ENCODE measurements at places on chromosomes 11 and 22. TPM values are rescaled to one million over a fixed set of nuclear protein-coding genes. Genes with fewer than 3 reads are reported as not detected.

Gene TESMIN
- 13.5 TPM for total RNA-seq

Gene OR56A1
- not detected for total RNA-seq

Gene PLEKHB1
- not detected for total RNA-seq

DNA sequence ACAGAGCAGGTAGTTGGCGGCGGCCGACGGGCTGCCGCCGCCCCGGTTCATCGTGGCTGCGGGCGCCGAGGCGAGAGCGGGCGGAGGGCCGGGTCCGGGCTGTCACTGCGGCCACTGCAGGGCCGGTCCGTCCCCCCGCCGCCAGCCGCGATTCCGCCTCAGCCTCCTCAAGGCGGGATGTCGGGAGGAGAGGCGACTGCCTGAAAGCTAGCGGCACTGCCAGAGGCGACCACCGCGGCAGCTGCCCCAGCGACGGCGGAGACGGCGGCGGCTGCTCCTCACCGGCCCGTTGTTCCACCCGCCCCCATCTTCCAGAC is 234 bp downstream of the SESN3 start:
- peaks cover 37% of the 10 kb centered on the region for H3K27me3 ChIP-seq
- H3K4me3 ChIP-seq: peak overlapping the region; percentile 71
- H3K27ac ChIP-seq: no peak overlapping the region

DNA sequence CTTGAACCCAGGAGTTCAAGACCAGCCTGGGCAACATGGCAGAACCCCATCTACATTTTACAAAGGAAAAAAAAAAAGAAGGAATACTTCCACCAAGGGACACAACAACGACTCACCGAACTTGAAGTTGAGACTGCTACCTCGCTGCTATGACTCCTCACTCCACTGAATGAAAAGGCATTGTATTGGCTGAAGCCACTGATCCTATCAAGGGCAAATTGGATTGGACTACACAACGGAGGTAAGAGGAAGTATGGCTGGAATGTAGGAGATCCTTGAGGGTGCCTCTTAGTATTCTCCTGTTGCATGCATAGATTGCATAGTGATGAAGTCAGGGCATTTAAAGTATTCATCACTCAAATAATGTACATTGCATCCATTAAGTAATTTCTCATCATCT is 97.9 kb downstream of the CWF19L2 start:
- H3K4me3 ChIP-seq: no peak overlapping the region
- H3K27ac ChIP-seq: no peak overlapping the region
- no peaks in the 10 kb centered on the region for H3K27me3 ChIP-seq
- H3K4me1 ChIP-seq: no peaks in the 10 kb centered on the region
- DNase-seq: no peak

- no peak overlapping the region for H3K27ac ChIP-seq
- no peak overlapping the region for H3K4me3 ChIP-seq
- no peaks in the 10 kb centered on the region for H3K4me1 ChIP-seq
- peaks cover 76% of the 10 kb centered on the region for H3K36me3 ChIP-seq
- no peaks in the 10 kb centered on the region for H3K27me3 ChIP-seq
- DNase-seq: no peak
Observed at GRCh38 chr11:3037945-3038271, 19.3 kb downstream of the CARS1 start.

- no peaks in the 10 kb centered on the region for H3K4me1 ChIP-seq
- DNase-seq: no peak
- H3K27me3 ChIP-seq: no peaks in the 10 kb centered on the region
- H3K4me3 ChIP-seq: no peak overlapping the region
Observed at GRCh38 chr22:49139492-49140151, 688.1 kb downstream of the BRD1 start.

DNA sequence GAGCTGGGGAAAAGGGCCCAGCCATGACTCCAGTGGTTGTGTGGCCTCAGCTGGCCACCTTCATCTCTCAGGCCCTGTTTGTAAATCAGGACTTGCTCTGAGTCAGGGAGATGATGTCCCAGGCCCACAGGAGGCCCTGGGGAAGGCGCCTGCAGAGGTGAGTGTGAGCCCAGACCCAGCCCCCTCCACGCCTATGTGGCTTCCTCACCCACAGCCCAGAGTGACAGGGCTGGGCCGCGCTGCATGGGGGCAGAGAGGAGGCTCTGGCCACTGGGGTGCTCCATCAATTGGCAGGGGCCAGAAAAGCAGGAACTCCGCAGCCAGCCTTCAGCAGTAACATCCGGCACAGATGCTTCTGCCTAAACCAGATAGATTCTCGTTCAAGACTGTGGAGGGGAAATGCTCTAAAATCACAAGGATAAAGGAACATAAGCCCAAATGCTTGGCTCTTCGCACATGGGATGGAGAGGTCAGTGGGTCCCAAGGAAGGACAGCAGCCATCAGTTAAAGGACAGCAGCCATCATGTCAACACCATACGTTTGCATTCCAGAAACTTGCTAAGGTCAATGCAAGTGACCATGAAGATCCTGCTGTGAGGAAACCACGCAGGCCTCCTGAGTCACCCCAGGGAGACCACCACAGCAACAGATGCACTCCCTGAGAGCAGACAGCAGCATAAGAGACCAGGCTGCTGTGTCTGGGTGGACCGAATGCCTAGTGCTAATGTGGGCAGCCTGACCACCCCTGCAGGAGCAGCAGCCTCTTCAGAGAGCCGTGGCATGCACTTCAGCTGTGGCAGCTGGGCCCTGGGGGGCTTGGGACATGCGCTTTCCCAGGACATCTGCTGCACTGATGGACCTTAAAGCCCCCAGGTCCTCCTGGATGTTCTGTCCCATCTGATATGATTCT is 28.3 kb downstream of the OSBPL5 start:
- no peak for DNase-seq
- H3K27ac ChIP-seq: no peak overlapping the region
- H3K4me3 ChIP-seq: no peak overlapping the region
- H3K36me3 ChIP-seq: no peaks in the 10 kb centered on the region

DNA sequence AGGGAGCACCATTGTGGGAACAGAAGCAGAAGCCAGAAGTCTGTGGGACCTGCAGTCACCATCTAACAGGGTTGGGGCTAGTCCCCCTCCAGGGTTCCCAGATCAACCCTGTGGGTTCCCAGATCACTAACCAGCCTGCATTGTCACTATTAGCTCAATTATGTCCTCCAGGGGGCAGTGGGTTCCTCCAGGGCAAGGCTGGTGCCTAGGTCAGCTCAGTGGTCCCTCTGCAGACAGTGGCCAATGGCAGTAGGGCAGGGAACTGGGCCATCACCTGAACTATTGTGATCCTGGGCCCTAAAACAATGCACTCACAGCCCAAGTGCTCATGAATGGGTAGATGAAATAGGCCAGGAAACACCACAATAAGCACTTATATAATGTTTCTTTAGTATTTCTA is 18.8 kb upstream of the PRSS23 start:
- no peaks in the 10 kb centered on the region for H3K36me3 ChIP-seq
- no peak overlapping the region for H3K27ac ChIP-seq
- DNase-seq: no peak
- H3K27me3 ChIP-seq: no peaks in the 10 kb centered on the region
- H3K4me1 ChIP-seq: peaks cover 11% of the 10 kb centered on the region

GRCh38 chr22:40341604-40342003 is 4.7 kb upstream of the ADSL start:
- H3K4me1 ChIP-seq: no peaks in the 10 kb centered on the region
- H3K4me3 ChIP-seq: no peak overlapping the region
- no peaks in the 10 kb centered on the region for H3K36me3 ChIP-seq
- no peak for DNase-seq
- H3K27ac ChIP-seq: no peak overlapping the region

GRCh38 chr11:34988294-34989255 is 72.2 kb downstream of the PDHX start:
- H3K4me1 ChIP-seq: no peaks in the 10 kb centered on the region
- DNase-seq: no peak
- H3K36me3 ChIP-seq: peaks cover 11% of the 10 kb centered on the region

DNA sequence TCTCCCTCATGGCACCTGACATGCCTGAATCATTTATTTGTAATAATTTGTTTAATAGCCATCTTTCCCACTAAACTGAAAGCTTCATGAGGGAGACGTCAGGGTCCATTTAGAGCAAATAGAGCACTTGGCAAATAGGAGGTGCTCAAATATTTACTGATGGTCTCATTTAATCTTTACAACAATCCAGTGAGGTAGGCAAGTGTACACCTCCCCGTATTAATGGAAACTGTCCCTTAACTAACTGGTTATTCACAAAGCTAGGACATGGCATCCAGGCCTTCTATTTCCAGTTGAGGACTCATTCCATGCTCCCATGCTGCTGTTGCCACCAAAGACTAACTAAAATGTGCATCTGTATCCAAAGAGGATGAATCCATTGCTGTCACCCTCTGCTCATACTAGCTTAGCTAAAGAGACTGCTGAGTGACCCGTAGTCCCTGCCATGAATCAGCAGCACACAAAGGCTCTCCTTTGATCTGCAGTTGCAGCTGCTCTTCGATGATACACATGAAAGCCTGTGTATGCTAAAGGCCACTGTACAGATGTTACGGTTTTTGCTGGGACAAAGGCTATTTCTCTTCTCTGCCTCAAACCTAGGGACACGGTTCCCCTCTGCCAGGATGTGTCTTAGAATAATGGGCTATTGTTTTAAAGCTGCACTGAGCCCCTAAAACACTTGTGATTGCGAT is 82.6 kb downstream of the RAB30 start:
- H3K36me3 ChIP-seq: no peaks in the 10 kb centered on the region
- H3K27me3 ChIP-seq: no peaks in the 10 kb centered on the region
- no peak overlapping the region for H3K27ac ChIP-seq
- no peak overlapping the region for H3K4me3 ChIP-seq
- H3K4me1 ChIP-seq: no peaks in the 10 kb centered on the region
- no peak for DNase-seq

GRCh38 chr11:18722293-18722637 is 3.7 kb downstream of the IGSF22 start:
- H3K27ac ChIP-seq: no peak overlapping the region
- H3K4me1 ChIP-seq: peaks cover 3% of the 10 kb centered on the region
- H3K27me3 ChIP-seq: no peaks in the 10 kb centered on the region
- DNase-seq: no peak
- H3K4me3 ChIP-seq: no peak overlapping the region
- no peaks in the 10 kb centered on the region for H3K36me3 ChIP-seq

DNA sequence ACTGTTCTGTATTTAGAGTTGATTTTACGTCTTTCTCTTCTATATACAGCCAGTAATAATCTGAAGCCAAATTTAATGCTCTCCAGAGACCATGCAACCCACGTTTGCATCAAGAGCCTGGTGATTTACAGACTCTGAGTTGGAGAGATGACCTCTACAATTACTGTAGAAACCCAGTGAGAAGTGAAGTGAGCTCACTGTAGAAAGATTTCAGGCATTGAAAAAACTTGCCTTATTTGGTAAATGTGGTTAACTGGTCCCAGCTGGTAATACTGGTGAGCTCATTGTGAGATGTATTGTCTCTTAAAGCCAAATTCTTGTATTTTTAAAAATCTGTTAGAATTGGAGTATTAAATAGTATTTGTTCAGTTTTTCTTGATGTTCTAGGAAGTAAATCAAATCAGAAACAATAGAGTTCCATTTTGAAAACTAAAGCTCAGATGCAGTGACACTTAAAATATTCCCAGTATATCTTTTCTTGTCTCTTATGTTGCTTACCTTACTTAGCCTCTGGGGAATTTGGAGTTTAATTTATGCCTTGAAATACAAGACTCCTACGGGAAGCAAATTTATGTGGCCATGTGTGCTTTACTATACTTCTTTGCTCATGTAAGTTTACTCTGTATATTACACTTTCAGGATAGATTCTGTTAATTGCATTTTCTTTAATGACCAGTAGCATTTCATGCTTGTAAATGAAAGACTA is 189.9 kb downstream of the ARHGAP42 start:
- no peak overlapping the region for H3K4me3 ChIP-seq
- H3K27ac ChIP-seq: peak overlapping the region; percentile 35
- DNase-seq: peak; percentile 88
- H3K4me1 ChIP-seq: peaks cover 24% of the 10 kb centered on the region

GRCh38 chr11:33682446-33682845 is 18.2 kb downstream of the C11orf91 start:
- H3K4me3 ChIP-seq: no peak overlapping the region
- no peaks in the 10 kb centered on the region for H3K4me1 ChIP-seq
- no peaks in the 10 kb centered on the region for H3K36me3 ChIP-seq
- peaks cover 33% of the 10 kb centered on the region for H3K27me3 ChIP-seq

DNA sequence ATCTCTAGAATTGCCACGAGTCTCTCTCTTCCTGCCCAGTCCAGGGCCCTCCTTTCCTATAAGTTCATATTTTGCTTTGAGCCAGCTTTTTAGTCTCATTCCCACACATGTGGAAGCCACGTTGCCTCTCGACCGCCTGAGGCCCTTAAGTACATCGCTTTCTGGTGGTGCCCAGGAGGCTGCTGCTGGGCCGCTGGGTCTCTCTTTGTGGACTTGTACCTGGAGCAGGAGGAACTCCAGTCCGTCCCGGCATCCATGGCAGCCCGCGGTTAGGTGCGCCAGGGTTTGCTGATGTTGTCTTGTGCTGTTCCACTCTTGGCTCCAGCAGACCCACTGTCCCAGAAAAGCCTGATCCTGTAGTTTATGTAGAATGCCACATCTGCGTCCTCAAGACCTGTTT is 41.0 kb downstream of the NAT10 start:
- DNase-seq: no peak
- peaks cover 100% of the 10 kb centered on the region for H3K36me3 ChIP-seq
- no peak overlapping the region for H3K4me3 ChIP-seq
- no peak overlapping the region for H3K27ac ChIP-seq
- peaks cover 16% of the 10 kb centered on the region for H3K4me1 ChIP-seq
- H3K27me3 ChIP-seq: no peaks in the 10 kb centered on the region

DNA sequence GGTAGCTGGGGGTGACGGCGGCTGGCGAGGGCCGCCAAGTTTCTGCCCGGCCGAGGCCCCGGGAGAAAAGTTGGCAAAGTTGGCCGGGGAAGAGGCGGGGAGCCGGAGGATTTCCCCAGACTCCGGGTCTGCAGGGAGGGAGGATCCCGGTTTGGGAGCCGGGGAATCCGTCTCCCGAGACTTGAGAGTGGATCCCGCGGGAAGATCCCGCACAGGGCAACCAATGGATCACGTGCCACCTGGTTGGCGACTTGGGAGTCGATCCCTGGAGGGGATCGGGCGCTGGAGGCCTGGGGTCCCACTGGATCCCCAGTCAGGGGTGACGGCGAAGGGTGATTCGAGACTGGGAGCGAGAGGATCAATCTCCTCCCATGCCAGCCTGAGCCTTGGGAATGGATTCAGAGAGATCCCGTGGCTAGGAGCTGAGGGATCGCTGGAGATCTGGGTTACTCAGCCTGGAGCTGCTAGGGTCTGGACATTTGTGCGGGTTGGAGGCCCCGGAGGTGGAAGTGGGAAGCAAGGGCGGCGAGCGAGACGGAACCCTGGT is 394 bp downstream of the KIAA1671 start:
- H3K4me3 ChIP-seq: peak overlapping the region; percentile 69
- H3K27me3 ChIP-seq: no peaks in the 10 kb centered on the region
- peaks cover 11% of the 10 kb centered on the region for H3K4me1 ChIP-seq
- H3K27ac ChIP-seq: peak overlapping the region; percentile 51
- H3K36me3 ChIP-seq: no peaks in the 10 kb centered on the region

DNA sequence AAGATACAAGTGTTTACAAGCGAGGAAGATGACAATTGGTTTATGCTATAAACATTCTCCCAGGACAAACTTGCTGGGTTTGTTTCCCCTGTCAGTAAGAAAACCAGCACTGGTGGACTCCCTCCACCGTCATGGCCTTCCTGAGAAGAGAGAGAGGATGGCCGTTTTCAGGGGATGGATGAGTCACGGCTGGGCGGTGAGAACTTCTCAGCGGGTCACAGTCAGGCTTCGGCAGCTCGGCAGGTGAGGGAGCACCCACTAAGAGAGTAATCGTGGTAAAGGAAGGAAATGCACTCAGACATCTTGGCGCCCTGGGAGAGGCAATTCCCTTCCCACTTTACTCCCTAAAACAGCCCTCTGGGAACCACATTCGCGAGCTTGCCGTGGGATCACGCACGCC is 83.9 kb downstream of the NCAM1 start:
- no peaks in the 10 kb centered on the region for H3K27me3 ChIP-seq
- H3K36me3 ChIP-seq: no peaks in the 10 kb centered on the region
- H3K27ac ChIP-seq: no peak overlapping the region

Measured in A673 (cell line).